ENCODE measurements at places on chromosomes 5 and 9.
A peak's percentile ranks its signal among the peaks of the same experiment; 100 is the strongest.

GRCh38 chr9:33867747-33868439 is 50.9 kb downstream of the UBE2R2 start:
- DNase-seq: peak; percentile 65

- no peak for DNase-seq
These were observed 95.5 kb downstream of the TMEM161B start for GRCh38 chr5:88172847-88173758.

- no peak for DNase-seq
These were observed 443.0 kb upstream of the KLF4 start for GRCh38 chr9:107932601-107933000.

- DNase-seq: no peak
These were observed 13.9 kb downstream of the REXO4 start for GRCh38 chr9:133403766-133404453.

- DNase-seq: no peak
These were observed 11.9 kb downstream of the ROPN1L start for GRCh38 chr5:10453545-10453944.

DNA sequence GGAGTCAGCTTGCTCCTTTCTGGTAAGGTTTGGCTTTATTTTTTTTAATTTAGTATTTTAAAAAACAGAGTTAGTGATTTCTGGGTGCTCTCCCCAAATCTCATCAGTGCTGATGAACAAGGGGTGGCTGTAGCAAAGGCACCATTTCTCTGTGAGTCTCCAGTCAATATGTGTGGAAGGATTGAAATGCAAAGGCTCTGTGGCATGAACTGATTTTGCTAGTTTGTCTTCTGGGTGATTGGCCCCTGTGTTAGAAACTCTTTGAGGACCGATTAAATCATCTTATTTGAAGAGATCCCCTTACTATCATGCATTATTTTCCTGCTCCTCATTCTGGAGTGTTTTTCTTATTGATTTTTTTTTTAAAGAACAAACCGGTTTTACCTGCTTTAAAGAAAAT is 596 bp downstream of the TEK start:
- DNase-seq: no peak

- no peak for DNase-seq
These were observed 22.5 kb downstream of the ANKHD1 start for GRCh38 chr5:140424135-140424534.

DNA sequence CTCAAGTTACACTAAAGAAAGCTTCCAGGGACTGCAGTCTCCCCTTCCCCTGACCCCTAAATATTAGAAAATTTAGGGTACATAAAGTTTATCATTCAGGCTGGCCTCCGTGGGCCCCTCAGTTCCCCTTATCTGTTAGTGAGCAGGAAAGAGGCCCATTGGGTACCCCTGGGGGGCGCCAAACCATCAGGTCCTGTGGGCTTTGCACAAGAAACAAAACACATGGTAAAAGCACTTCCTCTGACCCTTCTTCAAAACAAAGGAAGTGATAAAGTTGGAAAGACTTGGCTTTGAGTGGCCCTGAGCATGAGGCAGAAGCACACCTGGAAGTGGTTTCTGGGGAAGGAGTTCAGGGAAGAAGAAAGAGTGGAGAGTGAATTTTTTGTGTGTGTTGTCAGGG is 213.0 kb downstream of the SMARCA2 start:
- no peak for DNase-seq

GRCh38 chr5:122273696-122274095 is 38.3 kb upstream of the SNCAIP start:
- no peak for DNase-seq

- no peak for DNase-seq
These were observed 10.1 kb downstream of the SELENOP start for GRCh38 chr5:42801516-42802166.

GRCh38 chr9:32487981-32488380 is 38.0 kb downstream of the RIGI start:
- DNase-seq: no peak

- DNase-seq: no peak
These were observed 132.6 kb upstream of the PDE4D start for GRCh38 chr5:60026161-60026560.

DNA sequence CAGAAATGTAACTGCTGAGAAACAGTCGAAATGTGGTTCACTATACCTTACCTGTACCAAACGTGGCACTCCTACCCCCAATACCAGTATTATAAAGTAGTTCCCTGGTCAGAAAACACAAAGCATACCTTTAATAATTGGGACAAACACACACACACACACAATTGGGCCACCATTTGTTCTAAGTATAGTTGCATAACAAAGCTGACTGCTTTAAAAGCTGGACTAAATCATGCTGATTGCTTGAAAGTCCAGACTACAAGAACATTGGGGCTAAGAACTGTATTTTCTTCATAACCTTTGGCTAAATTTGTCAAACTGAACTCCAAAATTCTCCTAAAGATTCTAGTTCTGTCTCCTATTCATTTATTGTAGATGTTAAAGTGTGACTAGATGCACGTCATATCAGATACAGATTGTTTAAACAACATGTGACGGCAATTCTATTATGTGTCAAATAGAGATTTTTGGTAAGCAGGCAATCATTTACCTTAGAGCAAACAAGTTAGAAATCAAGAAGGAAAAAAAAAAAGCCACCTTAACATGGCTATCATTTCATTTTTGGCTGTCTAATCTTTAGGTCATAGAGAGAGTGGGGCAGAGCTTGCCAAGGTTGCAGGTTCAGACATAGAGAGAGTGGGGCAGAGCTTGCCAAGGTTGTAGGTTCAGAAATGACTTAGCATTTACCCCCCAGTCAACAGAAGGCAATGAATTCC is 265.1 kb downstream of the ARL15 start:
- no peak for DNase-seq

GRCh38 chr9:96173640-96174039 is 128.3 kb downstream of the HSD17B3 start:
- no peak for DNase-seq

DNA sequence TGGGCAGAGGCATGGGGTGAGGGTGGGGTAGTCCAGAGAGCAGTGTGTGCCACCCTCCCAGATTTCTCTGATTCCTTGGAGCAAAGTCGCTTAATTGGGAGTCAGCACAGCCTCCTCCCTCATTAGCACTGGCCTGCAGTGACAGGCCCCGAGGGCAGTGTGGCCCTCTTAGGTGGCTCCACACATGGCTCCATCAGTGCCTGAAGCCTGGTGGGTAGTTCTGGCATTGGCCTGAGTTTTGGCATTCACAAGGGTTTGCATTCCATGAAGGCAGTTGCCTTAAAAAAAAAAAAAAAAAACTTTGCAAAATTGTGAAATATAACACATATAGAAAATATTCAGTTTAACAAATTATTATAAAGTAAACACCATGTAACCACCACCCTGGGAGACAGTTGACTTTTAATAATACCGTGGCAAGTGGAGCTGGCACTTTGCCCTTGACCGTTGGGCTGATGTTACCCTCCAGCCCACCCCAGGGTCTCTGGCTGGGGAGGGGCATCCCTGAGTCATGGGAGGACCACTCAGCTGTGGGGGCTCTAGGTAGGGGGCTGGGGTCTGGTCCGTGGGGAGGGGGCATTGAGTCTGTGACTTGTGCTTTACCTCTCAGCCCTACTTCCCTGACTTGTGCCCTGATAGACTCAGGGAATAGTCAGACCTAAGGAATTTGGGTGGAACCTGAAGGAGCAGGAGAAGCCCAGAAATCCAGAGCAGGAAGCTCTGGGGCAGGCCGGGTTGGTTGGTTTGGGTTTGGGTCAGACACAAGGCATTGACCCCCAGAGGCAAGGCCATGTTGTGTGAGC is 51.3 kb upstream of the PITX1 start:
- peak; percentile 22 for DNase-seq

DNA sequence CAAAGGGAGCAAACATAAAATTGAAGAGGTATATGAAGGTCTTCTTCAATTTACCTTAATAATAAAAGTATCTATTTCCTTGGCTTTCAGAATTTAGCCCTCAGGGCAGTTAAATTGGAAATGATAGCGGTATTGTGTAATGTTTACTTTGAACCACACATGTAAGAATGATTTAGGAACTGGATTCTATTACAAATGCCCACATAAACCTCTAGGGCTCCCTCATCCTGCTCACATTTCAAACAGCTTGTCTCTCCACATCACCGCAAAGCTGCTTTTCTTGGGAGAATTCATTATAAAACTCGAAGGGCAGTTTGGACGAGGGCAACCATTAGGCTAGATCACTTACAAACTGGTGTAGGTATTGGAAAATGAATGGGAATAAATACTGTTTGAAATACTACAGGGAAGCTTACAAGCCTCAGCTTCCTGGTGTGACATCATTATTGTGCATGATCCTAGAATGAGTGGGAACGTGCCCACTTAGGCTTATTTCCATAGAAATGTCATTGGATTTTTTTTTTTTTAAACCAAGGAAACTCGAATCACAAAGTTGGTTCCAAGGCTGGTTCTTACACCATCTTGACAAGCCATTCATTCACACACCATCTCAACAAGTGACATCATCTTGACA is 47.3 kb downstream of the MTRR start:
- DNase-seq: no peak

- DNase-seq: no peak
These were observed 18.8 kb upstream of the PRLR start for GRCh38 chr5:35248843-35249780.

- no peak for DNase-seq
These were observed 182.9 kb downstream of the ARHGEF28 start for GRCh38 chr5:73808911-73809310.

DNA sequence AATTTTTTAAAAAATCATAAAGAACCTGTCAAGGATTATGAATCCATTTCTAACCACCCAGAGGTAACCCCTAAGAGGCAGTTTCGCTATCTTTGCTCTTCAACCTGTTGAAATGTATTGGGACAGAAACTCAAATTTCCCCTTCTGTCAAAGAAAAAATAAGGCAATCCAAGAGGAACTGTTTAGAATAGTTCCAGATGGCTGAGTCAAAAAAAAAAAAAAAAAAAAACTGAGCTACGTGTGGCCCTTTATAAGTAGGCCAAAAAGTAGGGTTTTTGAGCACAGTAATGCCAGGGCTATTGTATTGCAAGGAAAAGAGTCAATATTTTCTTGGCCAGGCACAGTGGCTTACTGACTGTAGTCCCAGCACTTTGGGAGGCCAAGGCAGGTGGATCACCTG is 94.9 kb downstream of the RAD23B start:
- DNase-seq: no peak

DNA sequence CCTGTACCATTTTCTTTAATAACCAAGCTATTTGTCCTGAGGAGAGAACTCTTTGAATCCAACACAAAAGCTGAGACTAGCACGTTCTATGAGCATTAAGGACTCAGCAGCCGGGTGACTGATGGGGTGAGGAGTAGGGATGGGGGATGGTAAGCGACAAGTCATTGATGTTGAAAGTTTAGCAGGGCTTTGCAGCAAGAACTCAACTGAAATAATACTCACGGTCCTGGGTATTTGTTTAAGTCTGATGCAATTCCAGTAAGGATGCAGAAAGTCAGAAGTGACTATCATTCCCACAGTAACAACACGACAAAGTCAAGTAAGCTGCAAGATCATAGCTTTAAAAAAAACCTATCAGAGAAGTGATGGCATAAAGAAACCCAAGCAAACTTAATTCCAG is 131.1 kb downstream of the ACTL7B start:
- no peak for DNase-seq
